Left ventricle myocardium superior (tissue), 1 donor: ENCODE measurements at places on chromosomes 16 and 17. TPM values are rescaled to one million over a fixed set of nuclear protein-coding genes. Genes with fewer than 3 reads are reported as not detected.

The KRT39 gene
- not detected for total RNA-seq

The TSR3 gene
- total RNA-seq = 55.9 TPM

The IRX5 gene
- total RNA-seq = 0.47 TPM

The TBX6 gene
- 0.79 TPM for total RNA-seq

The ASPHD1 gene
- total RNA-seq = 0.37 TPM

The ENPP7 gene
- total RNA-seq = not detected

The KLHL10 gene
- total RNA-seq = 0.12 TPM

The LRRC37A gene
- total RNA-seq = 1.5 TPM

The ZNF785 gene
- 7.3 TPM for total RNA-seq

The PRM1 gene
- total RNA-seq = not detected

The ENKD1 gene
- total RNA-seq = 9.8 TPM

GRCh38 chr17:48148029-48148770 is 40.6 kb downstream of the SNX11 start:
- no peak for DNase-seq

DNA sequence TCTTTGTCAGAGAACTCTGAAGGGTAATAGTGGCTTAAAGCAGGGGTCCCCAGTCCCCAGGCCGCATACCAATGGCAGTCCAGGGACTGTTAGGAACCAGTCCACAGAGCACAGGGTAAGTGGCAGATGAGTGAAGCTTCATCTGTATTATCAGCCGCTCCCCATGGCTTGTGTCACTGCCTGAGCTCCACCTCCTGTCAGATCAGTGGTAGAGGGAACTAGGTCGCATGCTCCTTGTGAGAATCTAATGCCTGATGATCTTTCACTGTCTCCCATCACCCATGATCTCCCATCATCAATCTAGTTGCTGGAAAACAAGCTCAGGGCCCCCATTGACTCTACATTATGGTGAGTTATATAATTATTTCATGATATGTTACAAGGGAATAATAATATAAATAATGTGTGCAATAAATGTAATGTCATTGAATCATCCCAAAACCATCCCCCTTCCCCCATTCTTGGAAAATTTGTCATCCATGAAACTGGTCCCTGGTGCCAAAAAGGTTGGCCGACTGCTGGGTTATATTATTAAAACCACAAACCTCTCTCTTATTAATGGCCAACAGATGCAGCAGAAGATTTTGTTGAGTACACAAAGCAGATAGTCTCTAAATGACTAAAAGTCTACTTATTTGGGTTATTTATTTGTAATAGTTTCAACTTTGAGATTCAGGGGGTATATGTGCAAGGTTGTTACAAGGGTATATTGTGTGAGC is 782.7 kb downstream of the CDH11 start:
- no peak for DNase-seq

- no peak for DNase-seq
Observed at GRCh38 chr17:48770954-48771353, 42.4 kb upstream of the HOXB13 start.

- DNase-seq = no peak
Observed at GRCh38 chr17:40112191-40112711, 9.5 kb upstream of the MSL1 start.

DNA sequence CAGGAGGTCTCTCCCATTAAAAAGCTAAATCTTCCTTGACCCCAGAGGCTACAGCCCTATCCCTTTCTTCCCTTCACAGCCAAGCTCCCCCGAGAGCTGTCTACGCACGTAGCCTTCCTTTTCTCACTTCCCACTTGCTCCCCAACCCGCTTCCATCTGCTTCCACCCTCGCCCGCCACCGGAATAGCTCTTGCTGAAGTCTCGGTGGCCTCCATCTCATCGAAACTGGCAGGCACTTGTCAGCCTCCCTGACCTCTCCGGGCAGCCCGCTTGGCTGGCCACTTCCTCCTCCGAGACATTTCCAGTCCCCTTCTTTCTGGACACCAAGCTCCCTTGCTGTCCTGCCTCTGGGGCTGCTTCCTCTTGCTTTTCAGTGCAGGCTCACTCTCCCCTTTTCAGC is 10.7 kb upstream of the EPOP start:
- peak; percentile 59 for DNase-seq

DNA sequence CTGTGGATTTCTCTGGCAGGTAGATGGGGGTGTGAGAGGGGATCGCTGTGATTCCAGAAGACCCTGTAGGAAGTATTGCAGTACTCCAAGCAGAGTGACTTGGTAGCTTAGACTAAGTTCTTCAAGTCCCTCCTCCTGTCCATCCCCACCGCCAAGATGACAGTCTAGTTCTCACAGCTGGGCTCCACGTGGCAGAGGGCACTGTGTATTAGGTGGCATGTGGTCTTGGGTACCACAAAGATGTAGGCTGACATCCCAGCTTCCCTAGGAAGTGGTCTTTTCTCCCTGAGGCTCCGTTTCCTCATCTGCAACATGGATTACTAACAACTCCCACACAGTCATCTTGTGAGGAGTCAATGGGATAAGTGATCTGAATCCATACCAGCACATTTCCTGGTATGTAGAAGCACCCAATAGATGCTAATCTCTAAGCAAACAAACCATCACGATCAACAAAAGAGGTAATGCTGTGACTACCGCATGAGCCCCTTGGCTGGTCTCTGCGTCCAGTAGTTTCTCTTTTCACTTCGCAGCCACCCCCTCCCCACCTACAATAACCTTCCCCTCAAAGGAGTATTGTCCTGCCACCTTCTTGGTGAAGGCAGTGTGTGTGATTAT is 349.1 kb upstream of the EEF2KMT start:
- DNase-seq = no peak

DNA sequence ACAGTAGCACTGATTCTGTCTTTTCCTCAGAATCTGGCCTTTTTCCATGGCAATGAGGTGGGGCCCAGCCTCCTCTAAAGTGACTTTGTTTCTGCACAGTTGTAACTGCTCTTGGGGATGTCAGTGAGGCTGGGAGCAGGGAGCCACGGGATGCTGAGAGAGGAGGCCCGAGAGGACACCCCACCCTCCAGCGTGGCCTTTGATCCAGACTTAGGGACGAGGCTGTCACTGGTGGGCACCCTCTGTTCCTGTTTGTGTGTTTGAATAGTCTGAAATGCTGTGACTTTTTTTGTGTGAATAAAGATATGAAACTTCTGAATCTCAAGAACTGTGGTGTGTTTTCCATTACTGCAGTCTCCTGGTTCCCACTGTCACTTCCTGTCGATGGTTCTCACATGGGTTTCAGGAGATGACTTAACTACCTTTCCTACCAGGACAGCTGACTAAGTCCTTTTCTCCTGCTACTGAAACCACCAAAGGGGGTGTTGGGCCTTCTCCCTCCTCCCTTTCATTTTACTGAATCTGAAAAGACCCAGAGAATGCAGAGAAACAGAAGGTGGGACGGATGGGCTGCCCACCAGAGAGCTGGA is 18.6 kb downstream of the KCTD2 start:
- DNase-seq = no peak

DNA sequence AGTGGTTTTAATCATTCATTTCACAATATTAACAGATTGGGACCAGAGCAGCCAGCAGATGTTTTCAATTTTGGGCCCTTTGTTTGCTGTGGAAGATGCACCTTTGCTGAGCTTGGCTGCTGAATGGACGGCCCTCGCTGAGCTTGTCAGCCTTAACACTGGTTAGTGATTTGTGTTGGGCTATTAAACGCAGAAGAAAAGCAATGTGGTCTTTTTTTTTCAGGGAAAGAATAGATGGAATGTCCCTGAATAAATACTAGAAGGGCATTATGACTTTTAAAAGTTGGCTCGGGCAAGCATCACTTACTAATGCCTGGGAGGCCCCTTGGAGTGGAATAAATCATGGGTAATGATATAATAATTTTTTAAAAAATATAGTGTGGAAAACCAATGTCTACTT is 297.0 kb downstream of the MAP2K6 start:
- DNase-seq = no peak

- DNase-seq = no peak
Observed at GRCh38 chr17:32546031-32546444, 59.2 kb downstream of the CDK5R1 start.

GRCh38 chr16:67200491-67200890 is 1.6 kb downstream of the ELMO3 start:
- no peak for DNase-seq

DNA sequence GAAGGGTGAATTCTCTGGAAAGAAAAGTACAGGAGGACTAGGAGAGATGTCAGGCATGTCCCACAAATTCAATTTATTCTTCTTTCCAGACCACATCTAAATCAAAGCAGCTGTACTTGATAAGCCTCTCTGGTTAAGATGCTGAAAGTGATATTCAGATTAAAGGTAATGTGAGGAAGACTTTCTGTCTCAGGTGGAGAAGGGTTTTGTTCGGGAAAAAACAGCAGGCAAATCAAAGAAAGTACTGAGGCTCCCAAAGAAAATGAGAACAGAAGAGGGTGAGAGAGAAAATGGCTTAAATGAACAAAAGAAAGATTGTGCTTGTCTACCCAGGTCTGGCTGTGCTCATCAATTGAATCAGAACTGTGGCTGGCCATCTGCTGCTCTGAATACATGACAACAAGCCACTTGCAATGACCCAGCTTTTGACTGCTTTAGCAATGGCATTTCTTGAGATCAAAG is 55.6 kb downstream of the MMD start:
- no peak for DNase-seq

DNA sequence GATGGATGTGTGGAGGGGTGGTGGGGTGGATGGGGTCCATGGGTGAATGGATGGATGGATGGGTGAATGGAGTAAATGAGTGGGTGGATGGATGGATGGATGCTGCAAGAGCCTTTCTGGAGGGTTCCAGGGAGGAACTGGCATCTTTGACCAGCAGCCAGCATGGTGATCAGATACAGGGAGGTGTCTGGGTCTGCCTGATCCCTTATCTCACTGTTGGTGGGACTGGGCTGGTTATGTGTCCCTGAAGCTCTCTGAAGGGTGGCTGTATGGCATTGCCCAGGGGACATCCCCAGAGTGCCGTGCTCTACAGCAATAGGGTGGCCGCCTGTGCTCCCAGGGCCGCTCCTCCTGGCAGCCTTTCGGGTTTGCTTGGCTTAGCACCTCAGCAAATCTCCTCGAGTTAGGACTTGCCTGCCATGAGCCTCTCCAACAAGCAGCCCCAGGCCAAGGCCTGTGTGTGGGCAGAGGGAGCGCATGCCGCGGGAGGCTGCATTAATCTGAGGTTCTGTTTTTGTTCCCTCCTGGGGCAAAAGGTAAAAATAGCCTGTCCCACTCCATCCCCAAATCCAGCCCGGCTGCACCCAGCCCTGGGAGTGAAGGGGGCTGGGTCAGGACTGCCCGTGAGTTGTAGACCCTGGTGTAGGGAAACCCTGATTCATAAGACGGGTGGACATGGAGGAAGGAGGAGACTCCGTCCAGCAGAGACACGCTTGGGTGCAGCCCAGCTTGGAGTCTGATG is 165.4 kb downstream of the SEC14L1 start:
- no peak for DNase-seq

GRCh38 chr17:7043182-7043496 is 753 bp downstream of the SLC16A11 start:
- DNase-seq = no peak

- no peak for DNase-seq
Observed at GRCh38 chr16:49583911-49584310, 210.3 kb downstream of the C16orf78 start.

GRCh38 chr16:79089735-79090284 is 510.7 kb downstream of the MAF start:
- no peak for DNase-seq

DNA sequence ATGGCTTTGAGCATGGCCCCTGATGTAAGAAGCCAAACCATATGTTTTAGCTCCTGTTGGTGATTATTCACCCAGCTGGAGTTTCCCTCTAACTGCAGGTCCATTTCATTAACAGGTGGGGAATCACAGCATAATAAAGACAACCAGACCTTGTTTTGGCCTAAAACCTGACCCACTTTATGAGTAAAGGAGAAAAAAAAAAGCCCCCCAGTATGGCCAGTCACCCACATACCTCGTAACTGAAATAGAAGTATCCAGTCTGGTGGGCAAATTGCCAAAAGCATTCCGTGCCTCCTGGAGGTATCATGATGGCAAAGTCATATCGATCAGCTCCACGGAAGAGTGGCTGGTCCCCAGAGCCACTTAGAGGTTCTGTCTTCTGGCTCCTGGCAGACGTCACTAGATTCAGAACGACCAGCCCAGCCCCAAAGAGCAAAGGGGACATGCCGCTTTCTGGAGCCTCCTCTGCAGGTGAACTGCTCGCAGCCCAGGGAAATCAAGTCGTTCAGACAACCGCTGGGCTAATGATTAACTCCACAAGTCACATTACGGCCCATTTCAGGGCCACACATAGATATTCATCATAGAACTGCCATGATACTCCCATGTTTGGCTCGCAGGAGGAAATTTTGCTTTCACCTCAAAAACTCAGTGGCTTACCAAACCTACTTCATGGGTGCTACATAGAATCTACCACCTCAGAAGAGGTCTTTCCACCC is at the start of gene TMED6:
TSS of gene TMED6 (minus strand) at position 478 of the 719 bp plus-strand sequence. CDS start at position 445, 33 bp downstream.
- no peak for DNase-seq

DNA sequence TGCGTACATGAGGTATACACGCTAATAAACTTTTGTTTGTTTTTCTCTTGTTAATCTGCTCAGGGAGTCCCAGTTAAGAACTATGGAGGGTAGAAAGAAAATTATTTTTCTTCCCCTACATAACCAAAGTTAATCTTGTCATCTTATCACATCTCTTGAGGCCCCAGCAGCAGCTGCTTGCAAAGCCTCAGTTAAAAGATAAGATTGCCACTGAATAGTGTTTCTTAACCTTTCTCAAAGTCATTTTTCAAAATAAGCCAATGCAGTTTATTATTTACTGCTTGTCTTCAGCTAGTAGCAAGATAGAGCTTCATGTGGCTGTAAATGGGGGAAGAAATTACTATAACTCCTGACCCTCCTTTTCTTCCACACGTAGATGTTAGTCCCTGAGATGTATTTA is 21.5 kb upstream of the APOH start:
- no peak for DNase-seq

- no peak for DNase-seq
Observed at GRCh38 chr17:33377837-33378595, 84.9 kb upstream of the ASIC2 start.

- no peak for DNase-seq
Observed at GRCh38 chr16:89370081-89370511, 120.3 kb downstream of the ANKRD11 start.
